ENCODE measurements at places on chromosomes 1 and 21.

DNA sequence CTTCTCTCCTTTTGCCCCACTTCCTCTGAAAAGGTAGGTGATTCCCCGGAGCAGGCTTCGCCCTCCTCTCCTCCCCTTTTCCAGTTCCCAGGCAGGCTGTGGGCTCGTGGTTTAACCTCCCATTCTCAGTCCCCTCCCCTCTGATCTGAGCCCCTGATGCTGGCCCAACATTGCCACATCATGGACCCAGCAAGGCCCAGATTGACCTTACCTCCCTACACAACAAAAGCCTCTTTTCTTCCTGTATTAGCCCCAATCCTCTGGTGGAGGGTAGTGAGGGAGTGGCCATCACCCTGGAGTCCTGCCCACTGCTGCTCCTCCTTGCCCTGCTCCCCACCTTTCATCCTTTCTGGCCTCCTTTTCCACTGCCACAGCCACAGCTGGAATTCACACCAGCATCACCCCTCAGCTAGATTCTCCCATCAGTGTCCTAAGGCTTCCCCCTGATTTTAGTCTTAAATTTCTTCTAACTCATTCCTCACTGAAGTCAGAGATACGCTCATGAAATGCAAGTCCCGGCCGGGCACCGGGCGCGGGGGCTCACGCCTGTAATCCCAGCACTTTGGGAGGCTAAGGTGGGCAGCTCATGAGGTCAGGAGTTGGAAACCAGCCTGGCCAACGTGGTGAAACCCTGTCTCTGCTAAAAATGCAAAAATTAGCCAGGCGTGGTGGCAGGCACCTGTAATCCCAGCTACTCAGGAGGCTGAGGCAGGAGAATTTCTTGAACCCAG is 7.0 kb upstream of the ZBTB48 start:
- no peak for DNase-seq

GRCh38 chr1:16046842-16047241 is 3.3 kb downstream of the CLCNKB start:
- no peak for DNase-seq

DNA sequence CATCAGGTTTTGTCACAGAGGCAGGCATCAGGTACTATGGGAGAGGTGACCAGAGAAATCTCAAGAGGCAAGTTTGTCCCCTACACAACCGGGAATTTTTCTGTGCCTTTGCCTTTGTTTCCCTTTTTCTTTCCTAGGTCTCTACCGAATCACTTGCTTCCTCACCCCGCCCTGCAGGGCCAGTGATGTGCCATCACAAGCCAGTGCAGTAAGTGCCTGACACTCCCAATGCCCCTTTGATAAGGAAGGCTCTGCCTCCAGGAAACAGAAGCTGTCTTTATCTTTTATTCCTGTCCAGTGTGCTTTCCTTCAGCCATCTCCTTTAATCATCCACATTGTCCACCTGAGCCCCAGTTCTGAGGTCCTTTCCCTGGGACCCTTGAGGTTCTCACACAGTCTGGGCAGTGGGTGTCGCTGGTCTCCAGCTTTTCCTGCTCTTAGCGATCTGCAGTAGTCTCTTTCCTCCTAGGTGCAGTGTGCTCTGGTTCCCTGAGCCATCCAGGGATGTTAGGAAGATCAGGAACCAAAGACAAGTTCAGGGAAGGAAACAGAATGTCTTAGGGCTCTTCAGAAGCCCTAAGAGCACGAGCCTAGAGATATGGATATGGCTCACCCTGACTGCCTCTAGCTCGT is 36.6 kb downstream of the GJA5 start:
- no peak for DNase-seq

- peak; percentile 9 for DNase-seq
Observed at GRCh38 chr21:45988366-45989347, 7.1 kb downstream of the COL6A1 start.

DNA sequence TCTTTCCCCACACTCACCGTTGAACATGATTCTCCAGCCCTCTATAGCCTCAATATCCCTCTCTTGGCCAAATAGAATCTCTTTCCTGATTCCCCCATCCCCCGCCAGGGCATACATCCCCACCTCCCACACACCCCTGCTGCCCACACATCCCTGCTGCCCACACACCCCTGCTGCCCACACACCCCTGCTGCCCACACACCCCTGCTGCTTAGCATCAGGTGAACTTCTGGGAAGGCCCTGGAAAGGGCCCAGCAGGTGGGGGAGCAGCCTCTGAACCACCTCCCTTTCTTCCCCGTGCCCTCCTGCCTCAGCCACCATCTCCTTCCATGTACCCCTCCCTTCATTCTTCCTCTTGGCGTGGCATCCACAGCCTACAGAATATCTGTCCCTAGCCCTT is 15.9 kb upstream of the IFNLR1 start:
- DNase-seq: no peak

DNA sequence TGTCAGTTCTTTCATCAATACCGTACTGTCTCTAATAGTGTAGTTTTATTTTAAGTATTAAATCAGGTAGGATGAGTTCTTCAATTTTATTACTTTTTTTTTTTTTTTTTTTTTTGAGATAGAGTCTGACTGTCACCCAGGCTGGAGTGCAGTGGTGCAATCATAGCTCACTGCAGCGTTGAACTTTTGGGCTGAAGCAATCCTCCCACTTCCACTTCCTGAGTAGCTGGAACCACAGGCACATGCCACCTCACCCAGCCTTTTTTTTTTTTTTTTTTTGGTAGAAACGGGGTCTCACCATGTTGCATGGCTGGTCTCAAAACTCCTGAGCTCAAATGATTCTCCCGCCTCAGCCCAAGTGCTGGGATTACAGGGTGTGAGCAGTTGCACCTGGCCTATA is 44.3 kb downstream of the INAVA start:
- DNase-seq: no peak

GRCh38 chr1:38064197-38064903 is 17.8 kb upstream of the POU3F1 start:
- no peak for DNase-seq

GRCh38 chr1:201094832-201095231 is 17.4 kb downstream of the CACNA1S start:
- DNase-seq: no peak

DNA sequence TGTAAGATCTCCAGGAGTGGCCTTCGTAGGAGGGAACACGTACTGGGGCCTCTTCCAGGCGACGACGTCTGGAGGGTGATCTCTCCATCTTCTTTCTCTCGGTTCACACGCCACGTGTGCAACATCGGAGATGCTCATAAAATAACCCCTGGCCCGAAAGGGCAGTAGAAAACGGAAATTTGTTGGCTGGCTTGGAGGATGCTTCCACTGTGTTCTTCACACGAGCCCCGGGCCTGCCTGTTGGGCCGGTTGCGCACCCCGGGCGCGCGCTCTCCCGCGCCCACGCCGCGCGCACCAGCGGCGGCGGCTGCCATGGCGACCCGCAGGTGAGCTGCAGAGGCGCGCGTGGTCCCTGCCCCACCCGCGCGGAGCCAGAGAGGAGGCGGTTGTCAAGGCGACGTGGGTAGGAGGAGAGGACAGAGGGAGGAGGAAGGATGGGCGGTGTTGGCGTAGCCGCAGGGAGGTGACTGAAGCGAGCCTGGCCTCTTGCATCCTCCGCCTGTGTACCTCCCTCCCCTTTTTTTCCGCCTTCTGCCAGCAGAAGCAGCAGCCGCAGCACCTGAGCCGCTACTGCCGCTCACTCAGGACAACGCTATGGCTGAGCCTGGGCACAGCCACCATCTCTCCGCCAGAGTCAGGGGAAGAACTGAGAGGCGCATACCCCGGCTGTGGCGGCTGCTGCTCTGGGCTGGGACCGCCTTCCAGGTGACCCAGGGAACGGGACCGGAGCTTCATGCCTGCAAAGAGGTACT is at the start of gene ELAPOR1:
ELAPOR1 (plus strand) TSS at position 526 of the 752 bp plus-strand sequence; CDS start at position 595, 69 bp downstream.
- peak; percentile 19 for DNase-seq

DNA sequence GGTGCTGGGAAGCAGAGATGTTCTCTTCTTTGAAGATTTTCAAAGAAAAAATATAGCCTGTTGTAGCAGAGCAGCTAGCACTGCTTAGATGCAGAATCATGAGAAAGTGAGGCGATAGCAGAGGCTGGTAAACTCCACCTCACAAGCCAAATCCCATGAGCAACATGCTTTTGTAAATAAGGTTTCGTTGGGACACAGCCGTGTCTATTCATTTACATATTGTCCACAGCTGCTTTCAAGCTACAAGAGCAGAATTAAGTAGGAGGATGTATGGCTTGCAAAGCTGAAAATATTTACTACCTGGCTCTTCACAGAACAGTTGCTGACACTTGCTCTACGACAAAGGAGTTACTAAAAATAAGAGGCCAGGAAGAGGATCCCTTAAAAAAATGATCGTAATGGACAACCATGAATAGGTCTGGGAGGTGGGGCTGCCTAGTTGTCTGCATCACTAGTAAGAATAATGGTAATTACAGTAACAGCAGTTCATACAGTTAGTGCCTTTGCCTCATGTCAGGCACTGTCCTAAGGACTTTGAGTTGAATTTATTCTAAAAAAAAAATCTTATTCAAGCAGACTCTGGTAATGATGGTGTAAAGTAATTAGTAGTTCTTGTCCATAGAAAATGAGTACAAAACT is 622.0 kb downstream of the KIF26B start:
- no peak for DNase-seq

DNA sequence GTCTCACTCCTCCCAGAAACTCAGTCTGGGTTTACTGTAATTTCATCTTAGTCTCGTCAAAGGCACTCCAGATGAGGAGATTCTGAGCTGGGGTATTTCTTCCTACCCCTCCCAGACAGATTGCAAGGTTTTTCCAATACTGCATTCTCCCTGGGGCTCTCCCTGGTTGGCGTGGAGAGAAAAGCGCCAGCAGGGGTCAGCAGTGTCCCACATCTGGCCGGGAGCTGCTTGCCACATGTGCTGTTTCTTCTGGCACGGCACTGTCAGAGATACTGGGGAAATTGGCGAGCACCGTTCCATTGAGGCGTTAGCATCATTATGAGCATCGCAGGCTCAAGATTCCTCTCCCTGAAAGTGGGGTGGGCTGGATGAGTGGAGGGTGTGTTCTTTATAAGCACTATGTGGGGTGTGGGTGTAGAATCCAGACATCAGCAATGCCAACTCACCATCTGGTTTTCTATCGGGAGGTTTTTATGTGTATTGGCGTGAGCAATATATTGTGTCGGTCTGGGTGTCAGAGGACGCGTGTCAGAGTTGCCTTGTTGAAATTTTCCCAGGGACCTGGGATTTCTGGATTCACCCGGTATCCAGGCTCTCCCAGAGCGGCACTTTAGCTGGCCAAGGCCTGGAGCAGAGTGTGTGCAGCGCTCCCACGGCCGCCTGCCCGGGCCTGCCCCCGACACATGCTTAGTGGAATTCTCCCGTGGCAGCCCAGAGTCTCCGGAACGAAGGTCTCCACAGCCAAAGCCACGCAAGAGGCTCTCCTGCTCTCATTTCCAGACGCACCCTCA is 8.0 kb upstream of the NAV1 start:
- peak; percentile 84 for DNase-seq

- DNase-seq: no peak
Observed at GRCh38 chr1:218377143-218377660, 32.1 kb downstream of the TGFB2 start.

GRCh38 chr1:207966521-207966920 is 55.6 kb upstream of the CD34 start:
- no peak for DNase-seq

DNA sequence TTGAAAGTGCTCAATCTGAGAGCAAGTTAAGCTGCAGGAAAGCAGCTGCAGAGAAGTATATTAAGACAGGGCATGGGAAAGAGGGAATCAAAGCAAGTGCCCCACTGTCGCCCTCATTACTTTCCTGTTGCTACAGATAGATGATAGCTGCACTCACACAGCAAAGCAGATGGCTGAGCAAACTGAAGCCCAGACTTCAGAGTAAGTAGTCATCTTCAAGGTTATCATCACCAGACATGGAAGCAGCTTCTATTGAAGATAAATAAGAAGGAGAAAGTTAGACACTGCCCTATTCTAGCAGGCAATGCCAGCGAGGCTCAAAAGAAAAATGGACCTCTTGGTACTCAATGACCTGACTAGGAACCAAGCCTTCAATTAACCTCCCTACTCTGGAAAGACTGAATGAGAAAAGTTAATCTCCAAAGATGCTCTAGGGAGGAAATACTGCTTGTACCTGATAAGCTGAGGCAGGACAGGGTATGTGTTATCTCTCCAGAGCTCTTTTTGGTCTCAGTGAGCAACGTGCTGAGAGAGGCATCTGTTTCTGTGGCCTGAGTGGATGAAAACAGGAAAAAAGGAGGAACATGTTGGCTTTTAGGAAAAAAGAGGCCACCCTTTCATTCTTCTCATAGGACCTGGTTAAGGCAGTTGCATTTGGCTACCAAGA is 11.1 kb upstream of the MRPL9 start:
- DNase-seq: no peak

- DNase-seq: no peak
Observed at GRCh38 chr1:155013632-155014031, 11.0 kb downstream of the ZBTB7B start.
